ENCODE measurements at places on chromosomes 16 and 17.
A peak's percentile ranks its signal among the peaks of the same experiment; 100 is the strongest.

GRCh38 chr17:46063241-46063640, 64.2 kb downstream of the STH start:
- peak; percentile 67 for DNase-seq

GRCh38 chr17:62818526-62818925, 10.4 kb upstream of the MARCHF10 start:
- DNase-seq: no peak

- no peak for DNase-seq
Observed at GRCh38 chr17:79581324-79581932, 29.4 kb downstream of the RBFOX3 start.

GRCh38 chr16:4837733-4838501, 9.2 kb downstream of the GLYR1 start:
- DNase-seq: no peak

DNA sequence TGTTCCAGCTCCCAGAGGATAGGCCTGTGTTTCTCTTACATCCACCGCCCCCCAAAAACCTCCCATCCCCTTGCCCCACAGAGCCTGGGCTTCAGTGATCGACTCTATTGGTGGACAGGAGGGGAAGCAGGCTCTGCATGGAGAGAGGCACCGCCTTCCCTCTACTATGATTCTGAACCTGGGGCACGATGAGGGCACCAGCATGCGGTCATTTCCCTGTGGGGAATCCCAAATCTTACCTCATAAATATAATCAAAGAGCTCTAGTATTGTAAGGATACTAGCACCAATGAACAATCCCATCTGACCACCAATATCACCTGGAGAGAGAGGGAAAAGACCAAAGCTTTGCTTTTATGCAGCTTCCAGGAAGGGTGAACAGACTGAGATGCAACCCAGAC, 25.7 kb downstream of the SPACA3 start:
- DNase-seq: no peak

DNA sequence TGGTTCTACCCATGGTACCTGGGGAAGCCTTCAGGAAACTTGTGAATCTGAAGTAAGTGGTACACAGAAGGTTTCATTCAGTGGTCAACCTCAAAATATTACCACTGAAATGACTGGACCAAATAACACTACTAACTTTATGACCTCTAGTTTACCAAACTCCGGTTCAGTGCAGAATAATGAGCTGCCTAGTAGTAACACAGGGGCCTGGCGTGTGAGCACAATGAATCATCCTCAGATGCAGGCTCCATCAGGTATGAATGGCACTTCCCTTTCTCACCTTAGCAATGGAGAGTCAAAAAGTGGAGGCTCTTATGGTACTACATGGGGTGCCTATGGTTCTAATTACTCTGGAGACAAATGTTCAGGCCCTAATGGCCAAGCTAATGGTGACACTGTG, 55.9 kb upstream of the SLC5A11 start:
- no peak for DNase-seq

DNA sequence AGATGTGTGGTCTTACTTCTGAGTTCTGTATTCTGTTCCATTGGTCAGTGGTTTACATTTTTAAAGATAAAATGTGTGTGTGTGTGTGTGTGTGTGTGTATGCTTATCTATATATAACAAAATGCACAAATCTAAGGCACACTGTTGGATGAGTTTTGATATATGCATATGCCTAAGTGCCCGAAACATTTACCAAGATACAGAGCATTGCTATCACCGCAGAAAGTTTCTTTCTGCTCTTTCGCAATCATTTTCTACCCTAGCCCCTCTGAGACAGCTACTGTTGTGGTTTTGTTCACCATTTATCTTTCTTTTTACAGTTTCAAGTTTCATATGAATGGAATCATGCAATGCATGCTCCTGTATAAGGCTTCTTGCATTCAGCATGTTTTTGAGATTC, 97.0 kb downstream of the MRTFB start:
- DNase-seq: no peak

- no peak for DNase-seq
Observed at GRCh38 chr16:79776243-79776847, 175.8 kb upstream of the MAF start.

DNA sequence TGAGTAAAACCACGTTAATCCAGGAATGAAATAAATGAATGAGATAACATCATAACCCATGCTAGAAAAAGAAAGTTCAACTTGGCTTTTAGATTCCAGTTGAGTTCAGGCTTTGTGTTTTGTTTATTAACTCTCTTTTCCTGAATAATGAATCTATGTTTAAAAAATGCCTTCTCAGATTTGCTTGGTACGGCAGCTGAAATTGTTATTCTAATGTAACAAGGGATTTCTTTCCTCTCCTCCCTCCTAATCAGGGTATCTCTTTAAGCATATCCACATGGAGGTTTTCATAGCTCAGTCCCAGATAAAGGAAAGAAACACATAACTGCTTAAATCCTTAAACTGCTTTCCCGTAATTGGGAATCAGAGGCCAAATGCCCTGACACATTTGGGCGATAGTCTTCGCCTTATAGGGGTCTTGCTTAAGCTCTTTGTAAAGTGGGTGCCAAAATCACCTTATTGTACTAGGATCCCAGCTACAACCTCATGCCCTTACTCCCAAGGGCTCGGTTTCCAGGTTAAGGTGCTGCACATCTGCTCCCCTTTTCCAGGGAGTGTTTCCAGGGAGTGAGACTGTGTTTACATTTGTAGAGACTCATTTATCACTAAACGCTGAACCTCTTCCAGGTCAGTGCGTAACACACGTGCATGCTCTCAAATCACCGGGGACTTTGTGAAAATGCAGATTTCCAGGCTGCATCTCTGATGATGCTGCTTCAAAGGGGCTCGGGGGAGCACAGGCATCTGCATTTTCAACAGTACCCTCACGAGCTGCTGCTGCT, 142.8 kb upstream of the FOXF1 start:
- no peak for DNase-seq

DNA sequence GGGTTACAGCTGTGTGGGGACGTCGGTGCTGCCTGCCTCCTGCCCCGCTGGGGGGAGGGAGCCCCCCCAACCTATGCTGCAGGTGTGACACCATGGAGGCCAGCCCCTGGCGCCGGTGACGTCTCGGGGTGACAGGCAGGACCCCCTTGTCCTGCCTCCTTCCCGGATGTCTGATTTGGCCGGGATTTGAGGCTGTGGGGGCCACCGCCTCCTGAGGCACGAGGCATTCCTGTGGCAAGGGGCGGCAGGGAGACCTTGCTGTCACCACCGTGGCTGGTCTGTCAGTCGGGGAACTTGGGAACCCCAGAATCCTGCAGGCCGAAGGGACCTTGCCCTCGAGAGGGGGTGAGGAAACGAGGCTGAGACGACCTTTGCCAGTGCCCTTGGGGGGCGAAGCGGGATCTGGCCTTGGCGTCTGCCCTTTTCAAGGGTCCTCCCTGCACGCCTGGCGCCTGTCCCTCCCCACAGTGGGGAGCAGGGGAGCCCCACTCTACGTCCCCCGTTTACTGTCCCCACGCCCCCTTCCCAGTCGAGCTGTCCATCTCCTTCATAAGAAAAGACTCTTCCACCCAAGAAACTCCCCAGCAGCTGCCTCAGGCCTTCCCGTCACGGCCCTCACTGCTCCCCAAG, 74.4 kb downstream of the METRNL start:
- DNase-seq: no peak

- DNase-seq: peak; percentile 5
Observed at GRCh38 chr16:74760007-74760767, 14.4 kb downstream of the FA2H start.

- DNase-seq: no peak
Observed at GRCh38 chr17:79188048-79188447, 113.4 kb downstream of the ENGASE start.

Data from AG04449 (cell line).